Hematopoietic multipotent progenitor cell treated with erythropoietin and hydrocortisone succinate and interleukin-3 and kit ligand, for 15 days (in vitro differentiated cells): ENCODE measurements at places on chromosomes 6 and 20.

DNA sequence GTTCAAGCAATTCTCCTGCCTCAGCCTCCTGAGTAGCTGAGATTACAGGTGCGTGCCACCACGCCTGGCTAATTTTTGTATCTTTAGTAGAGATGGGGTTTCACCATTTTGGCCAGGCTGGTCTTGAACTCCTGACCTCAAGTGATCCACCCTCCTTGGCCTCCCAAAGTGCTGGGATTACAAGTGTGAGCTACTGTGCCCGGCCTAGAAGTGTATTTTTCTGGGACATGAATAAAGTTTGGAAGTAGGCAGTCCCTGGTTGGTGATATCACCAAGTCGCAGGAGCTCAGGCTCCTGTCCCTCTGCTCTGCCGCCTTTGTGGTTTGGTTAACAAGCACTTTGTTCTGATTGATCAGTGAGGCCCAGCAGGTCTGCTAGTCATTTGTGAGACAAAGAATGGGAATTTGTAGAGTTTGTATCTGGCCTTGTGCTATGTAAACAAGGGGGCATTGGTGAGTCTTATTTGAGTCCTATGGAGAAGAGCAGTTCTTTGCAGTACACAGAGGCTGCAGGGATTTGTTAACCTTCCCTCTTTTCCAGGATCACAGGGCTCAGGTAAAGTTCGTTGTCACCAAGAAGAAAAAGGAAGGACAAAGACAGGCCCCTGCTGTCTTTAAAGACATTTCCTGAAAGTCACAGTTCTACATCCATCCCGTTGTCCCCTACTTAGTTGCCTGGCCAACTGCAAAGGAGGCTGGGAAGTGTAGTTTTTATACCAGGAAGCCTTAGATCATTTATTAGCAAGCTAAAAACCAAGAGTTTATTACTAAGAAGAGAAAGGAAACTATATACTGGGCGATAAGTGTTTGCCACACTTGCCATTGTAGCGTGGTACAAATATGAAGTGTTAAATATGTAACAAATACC, 13.1 kb downstream of the MTHFD1L start:
- DNase-seq = no peak

DNA sequence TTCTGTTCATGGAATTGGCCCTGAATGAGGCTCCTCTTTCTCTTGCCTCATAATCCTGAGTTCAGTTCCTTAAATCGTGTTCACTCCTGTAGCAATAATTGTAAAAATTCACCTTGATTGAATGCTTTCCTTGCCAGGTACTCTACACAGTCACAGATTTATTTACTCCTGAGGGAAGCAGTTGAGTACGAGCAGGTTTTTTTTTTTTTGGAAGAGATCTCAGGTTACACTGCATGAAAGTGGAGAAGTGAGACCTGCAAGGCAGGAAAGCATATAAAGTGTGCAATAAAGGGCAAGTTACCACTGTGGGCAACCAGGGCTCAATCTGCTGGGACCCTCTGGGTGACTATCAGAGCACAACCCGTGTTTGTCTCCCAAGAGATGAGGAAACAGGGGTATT, 93.0 kb upstream of the DOK5 start:
- no peak for DNase-seq

DNA sequence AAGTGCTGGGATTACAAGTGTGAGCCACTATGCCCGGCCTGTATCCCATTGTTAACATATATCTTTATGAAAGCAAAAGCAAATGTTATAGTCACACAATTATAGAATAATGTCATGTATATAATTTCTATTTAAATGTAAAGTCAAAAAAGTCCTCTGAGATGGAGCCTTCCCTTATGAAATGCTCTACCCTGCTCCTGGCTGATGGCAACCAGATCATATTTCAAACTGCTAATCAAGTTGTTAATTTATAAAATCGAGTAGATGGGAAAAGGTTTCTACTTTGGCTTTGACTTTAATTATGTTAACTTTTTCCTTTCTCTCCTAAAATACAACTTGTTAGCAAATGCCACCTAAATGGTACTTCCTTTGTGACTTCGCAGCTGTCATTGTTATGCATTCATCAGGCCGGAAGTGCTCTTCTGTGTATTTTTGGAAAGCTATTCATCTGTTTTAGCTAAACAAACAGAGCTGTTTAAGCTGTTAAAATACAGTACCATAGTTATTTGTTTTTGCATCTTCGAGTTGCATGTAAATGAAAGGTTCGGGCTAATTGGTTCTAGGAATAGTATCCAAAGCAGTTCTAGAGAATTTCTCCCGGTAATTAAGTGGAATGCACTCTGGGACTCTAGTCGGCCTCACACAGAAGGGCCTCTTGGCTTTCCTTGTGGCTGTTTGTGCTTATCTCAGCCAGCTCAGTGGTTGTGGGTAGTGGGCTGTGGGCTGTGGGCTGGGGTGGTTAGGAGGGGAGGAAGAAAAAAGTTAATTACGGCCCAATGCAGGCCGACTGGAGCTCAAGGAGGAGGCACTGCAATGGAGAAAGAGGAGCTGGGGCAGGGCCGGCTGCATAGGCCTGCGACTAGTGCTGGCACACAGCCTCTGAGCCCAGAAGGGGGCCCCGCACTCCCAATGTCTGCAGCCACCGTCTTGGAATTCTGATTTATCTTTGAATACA, 34.8 kb downstream of the SLC35D3 start:
- DNase-seq = no peak

GRCh38 chr20:10007747-10008146, 27.0 kb upstream of the ANKEF1 start:
- DNase-seq = no peak

DNA sequence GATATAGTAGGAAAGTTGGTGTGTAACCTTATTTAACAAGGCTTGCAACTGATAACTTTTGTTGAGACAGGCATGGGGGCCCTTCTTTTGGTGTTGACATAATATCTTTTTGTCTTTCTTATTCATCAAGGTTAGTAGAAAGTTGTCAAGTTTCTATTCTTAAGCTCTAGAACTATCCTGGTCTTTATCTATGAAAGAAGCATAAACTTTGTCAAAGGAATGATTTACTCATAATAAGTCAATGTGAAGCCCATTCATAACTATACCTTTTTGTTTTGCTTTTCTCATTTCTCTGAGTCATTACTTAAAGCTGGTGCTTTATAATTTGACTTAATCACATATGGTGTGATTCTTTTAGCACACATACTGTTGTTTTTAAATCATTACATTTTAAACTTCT, 312.4 kb downstream of the UTRN start:
- no peak for DNase-seq

GRCh38 chr20:44946271-44946852, 13.8 kb downstream of the TOMM34 start:
- no peak for DNase-seq
